ENCODE measurements at places on chromosomes 1 and 21.

- DNase-seq, result no peak
These were observed 22.9 kb downstream of the INKA2 start for GRCh38 chr1:111716333-111716732.

DNA sequence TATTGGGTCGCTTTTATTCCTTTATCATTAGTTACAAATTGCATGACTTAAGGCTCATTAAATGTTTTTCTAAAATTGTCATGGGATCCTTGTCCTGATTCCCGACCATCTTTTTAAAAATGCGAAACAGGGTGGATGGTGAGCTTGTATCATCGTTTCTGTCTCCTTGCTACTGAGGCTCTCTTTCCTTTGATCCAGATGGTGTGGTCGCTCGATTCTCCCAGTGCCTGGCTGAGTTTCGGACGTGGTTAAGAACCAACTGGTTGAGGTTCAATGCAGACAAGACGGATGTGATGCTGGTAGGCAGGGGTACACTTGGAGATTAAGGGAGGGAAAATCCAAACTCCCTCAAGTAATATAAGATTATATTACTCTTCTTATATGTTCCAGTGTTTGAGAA, 1.2 kb downstream of the MIER1 start:
- DNase-seq, result no peak

- no peak for DNase-seq
These were observed 7.1 kb upstream of the ANKRD65 start for GRCh38 chr1:1428174-1428573.

- DNase-seq, result no peak
These were observed 739.7 kb downstream of the LTN1 start for GRCh38 chr21:28252928-28253327.

- no peak for DNase-seq
These were observed 15.5 kb upstream of the PADI6 start for GRCh38 chr1:17356387-17357026.

GRCh38 chr21:34617753-34618339, 2.9 kb upstream of the RCAN1 start:
- DNase-seq, result no peak

DNA sequence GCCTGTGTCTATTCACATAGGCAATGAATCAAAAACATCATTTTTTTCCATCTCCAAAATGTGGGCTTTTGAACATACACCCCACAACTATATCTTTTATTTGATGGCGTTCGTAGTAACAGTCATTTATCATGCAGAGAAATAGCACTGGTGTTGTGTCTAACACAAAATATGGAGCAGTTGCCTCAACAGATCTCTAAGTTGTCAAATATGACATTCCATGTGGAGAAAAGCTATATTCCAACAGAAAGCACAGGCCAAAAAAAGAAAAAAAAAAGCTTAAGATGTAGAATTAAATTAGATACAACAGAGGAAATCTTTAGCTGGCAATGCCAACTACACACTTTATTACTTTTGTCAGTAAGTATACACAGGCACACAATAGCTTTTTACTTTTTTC, 411.7 kb downstream of the BRINP3 start:
- DNase-seq, result no peak

GRCh38 chr1:188062456-188062855, 1233.7 kb downstream of the PLA2G4A start:
- DNase-seq, result no peak
